Large intestine (tissue), 12 donors: ENCODE measurements at places on chromosomes 16 and 17.

DNA sequence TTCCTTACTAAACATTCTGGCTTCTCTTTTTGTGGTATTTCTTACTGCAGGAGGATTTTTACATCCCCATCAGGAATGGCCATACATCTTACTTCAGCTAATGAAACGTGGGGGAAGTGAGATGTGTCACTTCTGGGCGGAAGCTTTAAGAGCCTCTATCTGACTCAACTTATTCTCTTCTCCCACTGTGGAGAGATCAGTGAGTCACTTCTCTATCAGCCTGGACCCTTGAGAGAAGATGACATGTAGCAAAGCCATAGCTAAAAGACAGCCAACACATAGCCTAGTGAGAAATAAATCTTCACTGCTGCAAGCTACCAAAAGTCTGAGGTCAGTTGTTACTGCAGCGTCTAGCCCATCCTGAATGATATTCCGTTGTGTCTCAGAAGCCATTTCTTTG is 1066.7 kb upstream of the RBFOX1 start:
- DNase-seq: no peak

GRCh38 chr17:29180034-29180787 is at the start of gene MYO18A:
Gene MYO18A (minus strand): TSS chr17:29180398. CDS start chr17:29166940, 13,458 bp downstream.
- DNase-seq: peak; percentile 79

DNA sequence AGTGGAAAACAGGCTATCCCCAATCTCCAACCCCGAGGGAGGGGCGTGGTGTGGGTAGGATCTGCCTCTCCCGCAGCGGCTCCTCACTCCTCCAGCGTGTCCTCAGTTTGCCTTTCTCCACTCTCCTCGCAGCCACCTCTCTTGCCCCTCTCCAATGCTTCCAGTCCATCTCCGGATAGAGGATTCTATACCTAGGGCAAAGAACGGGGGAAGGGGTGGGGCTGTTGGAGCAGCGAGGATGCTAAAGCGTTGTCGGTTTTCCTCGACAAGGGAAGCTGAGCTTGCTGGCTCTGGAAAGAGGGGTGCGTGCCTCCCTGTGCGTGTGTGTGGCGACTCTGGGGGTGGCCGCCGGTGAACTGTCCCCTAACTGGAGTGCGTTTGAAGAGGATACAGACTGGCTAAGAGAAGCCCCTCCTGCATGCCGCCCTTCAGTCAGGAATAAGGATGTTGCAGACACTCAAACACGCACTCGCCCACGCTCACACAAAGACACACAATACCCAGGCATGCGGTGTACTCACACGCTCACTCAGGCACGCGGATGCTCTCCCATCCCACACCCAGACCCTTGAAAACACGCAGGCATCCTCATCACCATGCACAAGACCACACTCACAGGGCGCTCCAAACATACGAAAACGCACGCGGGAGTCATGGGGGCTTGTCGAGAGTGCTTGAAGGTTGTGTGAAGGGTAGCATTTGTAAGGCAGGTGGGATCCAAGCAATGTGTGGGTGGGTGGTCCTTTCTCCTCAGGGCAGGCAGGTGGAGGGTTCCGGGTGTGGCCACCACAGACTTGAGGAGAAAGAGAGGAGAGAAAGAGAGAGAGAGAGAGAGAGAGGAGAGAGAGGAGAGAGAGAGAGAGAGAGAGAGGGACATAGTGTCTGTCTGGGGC is 655 bp upstream of the GPR139 start:
- DNase-seq: no peak

DNA sequence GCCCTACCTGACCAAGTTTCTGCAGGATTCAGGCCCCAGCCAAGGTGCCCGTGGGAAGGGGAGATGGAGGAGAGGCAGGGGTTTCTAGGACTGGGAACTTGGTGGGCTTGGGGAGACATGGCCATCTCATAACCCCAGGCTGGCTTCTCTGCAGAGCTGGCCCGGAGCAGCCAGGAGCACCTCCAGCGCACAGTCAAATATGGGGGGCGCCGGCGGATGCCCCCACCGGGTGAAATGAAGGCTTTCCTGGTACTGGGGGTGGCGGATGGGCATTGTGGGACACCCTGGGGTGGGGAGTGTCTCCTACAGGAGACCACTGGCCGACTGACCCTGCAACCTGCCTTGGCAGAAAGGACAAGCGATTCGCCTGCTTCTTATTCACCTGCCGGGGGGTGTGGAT is 9.2 kb upstream of the SMIM5 start:
- no peak for DNase-seq

- no peak for DNase-seq
These were observed 2.9 kb upstream of the RHBDF2 start for GRCh38 chr17:76504117-76504516.

- no peak for DNase-seq
These were observed 33.5 kb downstream of the IRX3 start for GRCh38 chr16:54253118-54253517.

DNA sequence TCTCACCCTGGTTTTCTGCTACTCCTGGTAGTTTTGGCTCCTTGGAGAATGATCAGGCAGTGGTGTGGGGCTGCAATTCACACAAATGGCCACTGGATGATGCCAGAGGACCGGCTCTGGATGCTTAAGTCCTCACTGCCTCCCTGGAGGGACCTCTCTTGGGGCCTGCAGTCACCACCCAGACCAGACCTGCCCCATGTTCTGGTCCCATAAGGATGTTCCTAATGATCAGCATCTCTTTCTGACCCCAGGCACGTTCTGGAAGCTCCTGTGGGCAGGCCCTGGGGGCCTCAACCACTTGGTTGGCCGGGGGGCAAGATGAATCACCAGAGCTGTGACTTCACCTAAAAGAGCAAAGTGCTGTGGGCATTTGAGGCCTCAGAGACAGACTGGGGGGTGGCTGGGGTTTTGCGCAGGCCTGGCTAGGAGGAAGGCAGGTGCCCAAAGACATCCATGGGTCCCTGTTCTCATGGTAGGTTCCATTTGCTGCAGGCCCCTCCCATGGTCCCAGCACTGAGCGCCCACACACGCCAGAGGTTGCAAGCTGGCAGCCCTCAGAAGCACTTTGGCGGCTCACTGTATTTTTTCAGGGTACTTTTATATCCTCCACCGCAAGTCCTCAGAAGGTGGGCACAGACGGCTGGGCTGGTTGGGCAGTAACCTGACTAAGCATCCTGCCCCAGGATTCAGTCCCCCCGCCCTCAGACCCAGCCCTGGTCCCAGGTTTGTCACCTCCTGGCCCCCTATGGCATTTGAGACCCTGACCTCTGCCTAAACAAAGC is 53.2 kb downstream of the NT5M start:
- peak; percentile 66 for DNase-seq

DNA sequence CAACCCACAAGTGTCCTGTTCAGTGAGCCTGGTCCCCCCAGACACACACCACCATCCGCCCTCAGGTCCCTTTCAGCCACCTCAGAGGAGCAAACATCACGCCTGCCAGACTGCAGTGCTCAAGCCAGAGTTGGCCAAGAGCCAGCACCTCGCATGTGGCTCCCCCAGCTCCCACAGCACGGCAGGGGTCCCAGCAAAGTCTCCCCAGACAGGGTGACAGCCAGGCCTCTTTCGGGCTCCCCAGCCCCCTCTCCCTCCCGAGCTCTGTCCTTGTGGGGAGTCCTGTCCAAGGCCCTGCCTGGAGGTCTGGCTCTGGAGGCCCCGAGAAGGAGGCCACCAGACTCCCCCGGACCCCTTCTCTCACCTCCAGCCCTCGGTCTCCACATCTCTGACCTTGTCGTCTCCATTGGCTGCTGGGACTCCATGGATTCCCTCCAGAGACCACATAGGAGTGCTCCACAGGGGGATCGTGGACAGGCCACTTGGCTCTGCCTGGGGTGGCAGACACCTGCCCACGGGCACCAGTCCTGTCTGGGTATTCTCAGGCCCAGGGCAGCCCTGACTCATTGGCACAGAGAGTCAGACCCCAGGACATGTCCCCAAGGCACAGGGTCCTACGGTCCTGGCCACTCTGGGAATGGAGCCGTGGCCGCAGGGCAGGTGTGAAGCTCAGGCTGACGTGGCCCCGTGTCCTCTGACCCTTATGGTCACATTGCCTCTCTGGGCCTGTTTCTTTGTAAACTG is 1.8 kb upstream of the MYADML2 start:
- DNase-seq: no peak

DNA sequence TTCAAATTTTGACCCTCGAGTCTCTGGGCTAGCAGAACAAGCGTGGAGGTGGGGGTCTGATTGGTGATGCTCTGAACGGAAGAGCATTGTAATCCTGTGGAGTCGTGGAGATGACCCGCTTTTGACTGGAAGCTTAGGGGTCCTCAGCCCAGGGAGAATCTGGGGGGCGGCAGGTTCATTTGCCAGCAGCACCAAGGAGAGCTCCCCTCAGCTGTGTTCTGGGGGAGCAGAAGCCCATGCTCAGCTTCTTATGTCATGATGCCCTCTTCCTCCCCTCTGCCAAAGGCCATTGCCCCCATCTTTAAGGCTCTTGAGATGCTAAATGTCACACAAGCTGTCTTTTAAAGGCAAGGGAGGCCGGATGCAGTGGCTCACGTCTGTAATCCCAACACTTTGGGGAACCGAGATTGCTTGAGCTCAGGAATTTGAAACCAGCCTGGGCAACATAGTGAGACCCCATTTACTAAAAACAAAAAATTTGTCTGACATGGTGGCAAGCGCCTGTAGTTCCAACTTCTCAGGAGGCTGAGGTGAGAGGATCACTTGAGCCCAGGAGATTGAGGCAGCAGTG is 19.3 kb downstream of the LDHD start:
- no peak for DNase-seq

- DNase-seq: no peak
These were observed 218.1 kb upstream of the FOXF1 start for GRCh38 chr16:86292171-86292775.

GRCh38 chr17:69713815-69714214 is 299.3 kb downstream of the MAP2K6 start:
- no peak for DNase-seq

DNA sequence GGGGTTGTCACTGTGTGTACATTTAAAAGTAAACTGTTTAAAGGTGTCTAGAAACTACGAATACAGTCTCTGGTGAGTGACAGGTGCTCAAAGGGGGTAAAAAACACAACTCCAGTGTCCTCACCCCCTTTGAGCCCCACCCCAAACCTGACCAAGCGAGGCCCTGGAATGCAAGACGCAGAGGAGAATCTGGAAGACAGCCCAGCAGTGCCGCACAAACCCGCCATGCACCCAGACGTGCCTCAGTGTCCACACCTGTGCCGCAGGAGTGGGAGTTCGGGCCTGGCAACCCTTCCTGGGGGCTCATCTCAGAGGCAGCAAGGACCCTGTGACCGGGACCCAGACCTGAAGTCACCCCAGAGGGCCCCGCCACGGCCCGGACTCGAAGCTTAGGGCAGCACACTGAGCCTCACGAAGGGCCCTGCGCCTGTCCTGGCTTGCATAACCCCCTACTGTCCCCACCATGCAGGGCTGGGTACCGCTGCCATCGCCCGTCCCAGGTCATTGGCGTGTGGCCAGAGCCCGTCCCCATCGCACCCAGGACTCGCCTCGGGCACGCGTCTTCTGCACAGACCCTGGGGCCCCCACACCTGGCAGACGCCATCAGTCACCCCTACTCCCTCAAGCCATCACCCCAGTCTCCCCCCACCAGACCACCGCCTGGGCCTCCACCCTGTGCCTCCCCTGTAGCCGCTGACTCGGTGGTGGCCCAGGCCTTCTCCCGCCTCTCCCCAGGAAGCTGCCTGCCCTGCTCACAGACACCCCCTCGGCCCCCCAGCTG is 33.0 kb upstream of the ZC3H18 start:
- no peak for DNase-seq

DNA sequence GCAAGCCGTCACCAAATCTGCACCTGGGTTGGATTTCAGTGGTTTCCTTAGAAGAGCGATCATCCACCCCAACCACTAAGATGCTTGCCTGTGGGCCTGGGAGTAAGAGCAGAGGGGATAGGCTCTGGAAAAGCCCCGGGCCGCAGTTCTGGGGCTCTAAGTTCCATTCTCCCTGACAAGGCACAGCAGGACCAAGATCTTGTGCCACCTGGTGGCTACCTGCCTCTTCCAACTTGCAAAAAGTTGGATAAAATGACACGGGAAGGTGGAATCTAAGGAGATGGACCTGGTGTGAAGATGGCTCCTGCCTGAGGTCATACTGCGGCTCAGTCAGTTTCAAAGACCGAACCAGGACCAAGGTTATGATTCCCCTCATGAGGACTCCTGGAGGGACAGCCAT is 42.3 kb downstream of the ABCC12 start:
- DNase-seq: no peak

GRCh38 chr16:46746821-46747776 is 1.0 kb downstream of the MYLK3 start:
- DNase-seq: no peak

DNA sequence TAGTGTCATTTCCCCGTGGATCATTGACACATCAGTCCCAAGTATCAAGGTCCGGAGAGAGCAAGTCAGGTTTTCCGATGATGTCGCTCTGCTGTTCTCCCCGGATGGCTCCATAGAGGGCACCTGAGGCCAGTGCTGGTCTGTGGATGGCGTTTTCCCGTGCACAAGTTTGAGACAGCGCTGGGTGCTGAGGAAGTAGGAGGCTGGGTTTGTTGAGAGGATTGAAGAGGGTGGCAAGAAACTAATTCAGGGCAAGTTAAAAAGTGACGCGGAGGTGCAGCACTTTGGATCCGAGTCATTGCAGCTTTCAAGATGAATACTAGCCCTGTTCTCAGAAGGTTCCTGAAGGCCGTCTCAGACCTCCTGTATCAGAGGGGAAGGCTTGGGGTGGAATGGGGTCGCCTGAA is 7.7 kb downstream of the NUBP1 start:
- no peak for DNase-seq

DNA sequence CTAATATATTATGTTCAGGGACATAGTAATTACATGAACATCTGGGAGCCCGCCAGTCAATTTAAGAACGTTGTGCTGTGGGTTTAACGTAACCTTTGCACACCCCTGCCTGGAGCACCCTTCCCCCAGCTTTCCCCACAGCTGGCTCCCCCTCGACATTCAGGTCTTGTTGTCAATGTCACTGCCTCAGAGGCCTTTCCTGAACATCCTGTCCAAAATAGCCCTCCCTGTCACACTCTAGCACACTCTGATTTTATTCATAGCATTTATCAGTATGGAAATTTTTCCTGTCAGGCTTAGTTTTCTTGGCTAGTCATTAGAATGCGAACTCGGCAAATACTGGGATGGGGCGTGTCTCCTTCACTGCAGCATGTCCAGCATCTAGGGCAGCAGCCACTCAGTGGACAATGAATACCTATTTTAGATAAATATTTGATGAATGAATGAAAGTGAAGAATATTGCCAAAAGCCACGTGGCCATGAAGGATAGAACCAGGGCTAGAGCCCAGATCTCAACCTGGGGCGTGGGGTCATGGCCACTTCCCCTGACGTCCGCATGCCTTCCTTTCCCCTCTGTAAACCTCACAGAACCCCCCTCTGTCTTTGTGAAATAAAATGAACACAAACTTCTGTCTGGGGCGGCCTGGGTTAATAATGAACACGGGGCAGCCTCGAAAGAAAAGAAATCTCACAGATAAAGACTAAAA is 10.5 kb downstream of the PIK3R6 start:
- no peak for DNase-seq

DNA sequence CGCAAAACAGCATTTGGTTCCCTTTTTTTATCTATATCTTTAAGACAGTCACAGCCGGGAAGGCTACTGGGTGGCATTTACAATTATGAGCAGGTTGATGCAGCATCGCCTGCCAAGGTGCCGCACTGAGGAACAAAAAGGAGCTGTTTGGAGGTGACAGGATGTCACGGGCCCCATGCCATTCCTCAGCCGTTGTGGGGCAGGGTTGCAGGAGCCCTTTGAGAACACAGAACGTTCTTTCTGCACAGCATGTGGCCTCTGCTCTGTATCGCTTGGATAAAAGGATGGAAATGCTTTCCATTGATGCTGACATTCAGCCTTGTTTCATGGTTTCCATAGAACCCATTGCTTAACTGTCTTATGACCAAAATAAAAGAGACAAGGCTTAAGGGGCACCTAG is 141.9 kb upstream of the CDH5 start:
- DNase-seq: no peak
